Choroid plexus epithelial cell (primary cell): ENCODE measurements at places on chromosomes 13 and 19.

- DNase-seq: peak; percentile 95
These were observed 91.9 kb upstream of the TEX29 start for GRCh38 chr13:111228262-111229144.

GRCh38 chr13:104737713-104738112, 1671.5 kb upstream of the SLC10A2 start:
- no peak for DNase-seq

- DNase-seq: no peak
These were observed 2.1 kb upstream of the ERFL start for GRCh38 chr19:41930322-41930722.

GRCh38 chr13:21511849-21512248, 52.7 kb upstream of the ZDHHC20 start:
- DNase-seq: no peak

DNA sequence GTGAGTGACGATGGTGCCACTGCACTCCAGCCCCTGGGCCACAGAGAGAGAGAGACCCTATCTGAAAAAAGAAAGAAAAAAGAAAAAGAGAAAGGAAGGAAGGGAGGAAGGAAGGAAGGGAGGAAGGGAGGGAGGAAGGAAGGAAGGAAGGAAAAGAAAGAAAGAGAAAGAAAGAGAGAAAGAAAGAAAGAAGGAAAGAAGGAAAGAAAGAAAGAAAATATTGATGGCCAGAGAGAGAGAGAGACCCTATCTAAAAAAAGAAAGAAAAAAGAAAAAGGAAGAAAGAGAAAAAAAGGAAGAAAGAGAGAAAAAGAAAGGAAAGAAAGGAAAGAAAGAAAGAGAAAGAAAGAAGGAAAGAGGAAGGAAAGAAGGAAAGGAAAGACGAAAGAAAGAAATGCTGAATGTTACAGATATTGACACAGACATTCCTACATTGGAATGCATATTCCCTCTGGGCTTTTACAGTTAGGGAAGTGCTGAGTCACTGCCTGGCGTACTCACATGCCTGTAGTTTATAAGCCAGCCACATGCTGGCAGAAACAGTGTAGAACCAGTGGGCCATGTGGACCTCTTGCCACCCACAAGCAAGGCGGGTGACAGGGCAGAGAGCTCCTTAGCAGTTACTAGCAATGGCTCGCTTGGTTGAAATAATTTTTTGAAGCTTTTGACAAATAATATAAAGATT, 34.6 kb upstream of the SLC46A3 start:
- DNase-seq: peak; percentile 93

- DNase-seq: peak; percentile 98
These were observed 65.8 kb upstream of the KPNA3 start for GRCh38 chr13:49858178-49858856.

- peak; percentile 78 for DNase-seq
These were observed 10.1 kb downstream of the OR1I1 start for GRCh38 chr19:15091918-15092753.

DNA sequence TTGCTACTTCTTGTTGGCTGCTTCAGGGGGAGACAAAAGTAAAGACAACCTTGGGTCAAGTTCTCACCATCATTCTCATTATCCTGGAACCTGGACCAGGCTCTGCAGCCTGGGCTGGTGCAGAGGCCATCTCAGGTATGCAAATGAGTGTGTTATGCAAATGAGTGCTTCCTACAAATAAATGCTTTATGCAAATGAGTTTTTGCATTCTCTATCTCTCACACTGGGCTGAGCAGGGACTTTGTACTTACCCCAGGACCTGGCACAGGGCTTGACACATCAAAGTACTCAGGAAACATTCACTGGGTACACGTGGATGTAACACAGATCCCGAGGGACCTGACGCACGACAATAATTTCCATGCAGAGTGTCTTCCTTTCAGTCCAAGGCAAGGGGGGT, 103.0 kb downstream of the DNAJC15 start:
- DNase-seq: no peak

GRCh38 chr13:41970918-41971317, 10.0 kb upstream of the VWA8 start:
- DNase-seq: no peak

GRCh38 chr13:39133781-39134180, 95.5 kb downstream of the NHLRC3 start:
- DNase-seq: no peak

DNA sequence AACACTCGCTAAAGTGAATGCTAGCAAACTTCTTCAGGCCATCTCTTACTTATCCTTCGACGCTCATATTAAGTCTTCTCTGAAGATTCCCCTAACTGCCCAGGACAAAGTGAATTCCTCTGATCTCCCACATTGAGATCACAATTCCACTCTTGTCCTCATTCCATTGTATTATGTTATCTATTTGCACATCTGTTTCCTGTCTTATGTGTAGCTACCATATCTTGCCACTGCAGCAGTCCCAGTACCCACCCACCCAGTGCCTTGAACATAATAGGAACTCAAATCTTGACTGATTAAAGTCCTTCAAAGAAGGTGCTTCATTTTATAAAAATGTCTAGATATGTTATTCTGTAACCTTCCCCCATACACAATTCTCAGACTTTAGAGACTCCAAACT, 702.3 kb downstream of the DIAPH3 start:
- DNase-seq: no peak

DNA sequence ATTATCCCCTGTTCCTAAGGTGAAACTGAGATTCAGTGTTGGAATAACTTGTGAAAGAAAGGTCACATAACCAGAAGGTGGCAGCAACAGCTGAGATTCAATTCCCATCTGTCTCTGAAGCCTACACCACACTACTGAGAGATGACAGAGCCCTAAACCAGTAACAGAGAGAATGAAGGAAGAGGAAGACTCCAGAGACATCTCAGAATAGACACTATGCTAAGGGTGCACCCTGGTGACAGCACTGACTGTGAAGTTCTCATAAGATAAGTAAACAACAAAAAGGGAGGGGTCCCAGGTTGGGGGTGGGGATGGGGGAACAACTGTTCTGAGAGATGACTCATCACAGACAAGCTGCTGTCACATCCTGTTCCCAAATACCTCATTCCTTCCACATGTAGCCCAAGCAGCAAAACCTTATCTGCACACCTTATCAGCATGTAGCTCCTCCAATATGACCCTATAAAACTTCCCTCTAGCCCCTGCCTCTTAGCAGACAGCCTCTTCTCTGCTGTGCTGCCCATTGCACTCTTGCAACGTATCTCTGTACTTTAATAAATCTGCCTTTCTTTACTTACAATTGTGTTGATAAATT, 46.5 kb downstream of the UTP14C start:
- DNase-seq: peak; percentile 58

DNA sequence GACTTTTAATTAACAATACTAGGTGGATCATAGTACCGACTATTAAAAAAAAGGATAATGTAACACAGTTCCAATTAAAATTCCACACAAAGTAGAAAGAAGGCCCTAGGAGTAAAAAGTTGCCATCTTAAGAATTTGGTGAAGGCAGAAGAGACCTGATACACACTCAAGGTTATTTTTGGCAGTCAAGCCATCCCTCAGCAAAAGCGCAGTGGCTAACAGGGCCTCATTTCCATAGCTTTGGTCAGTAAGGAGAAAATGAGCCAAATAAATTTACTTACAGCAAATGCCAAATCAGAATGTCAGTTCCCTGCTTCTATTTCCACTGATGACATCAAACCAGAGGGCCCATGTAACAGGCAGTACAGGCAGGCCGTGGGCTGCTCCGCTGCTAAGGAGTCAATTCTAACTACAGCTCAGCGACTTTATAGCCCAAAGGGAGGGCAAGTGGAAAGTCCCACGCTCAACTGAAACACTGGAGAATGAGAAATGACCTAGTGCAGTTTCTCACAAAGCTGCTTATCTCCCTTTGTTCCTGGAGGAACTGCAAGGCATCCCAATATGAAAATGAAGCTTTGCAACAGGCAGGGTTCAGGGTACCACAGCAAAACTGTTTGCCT, 6.3 kb downstream of the ARGLU1 start:
- DNase-seq: peak; percentile 40

DNA sequence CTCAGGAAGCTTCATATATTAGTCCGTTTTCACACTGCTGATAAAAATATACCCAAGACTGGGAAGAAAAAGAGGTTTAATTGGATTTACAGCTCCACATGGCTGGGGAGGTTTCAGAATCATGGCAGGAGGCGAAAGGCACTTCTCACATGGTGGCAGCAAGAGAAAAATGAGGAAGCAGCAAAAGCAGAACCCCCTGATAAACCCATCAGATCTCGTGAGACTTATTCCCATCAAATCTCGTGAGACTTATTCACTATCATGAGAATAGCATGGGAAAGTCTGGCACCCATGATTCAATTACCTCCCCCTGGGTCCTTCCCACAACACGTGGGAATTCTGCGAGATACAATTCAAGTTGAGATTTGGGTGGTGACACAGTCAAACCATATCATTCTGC, 23.1 kb downstream of the FLT3 start:
- no peak for DNase-seq

DNA sequence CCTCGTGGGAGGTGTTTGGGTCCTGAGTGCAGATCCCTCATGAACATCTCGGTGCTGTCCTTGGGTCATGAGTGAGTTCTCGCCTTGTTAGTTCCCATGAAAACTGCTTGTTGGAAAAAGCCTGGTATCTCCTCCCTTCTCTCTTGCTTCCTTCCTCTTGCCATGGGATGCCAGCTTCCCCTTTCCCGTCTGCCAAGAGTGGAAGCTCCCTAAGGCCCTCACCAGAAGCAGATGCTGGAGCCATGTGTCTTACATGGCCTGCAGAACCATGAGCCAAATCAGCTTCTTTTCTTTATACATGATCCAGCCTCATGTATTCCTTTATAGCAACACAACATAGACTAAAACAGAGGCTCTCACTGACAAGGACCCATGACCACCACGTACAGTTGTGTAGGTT, 8.2 kb downstream of the ADGRE2 start:
- no peak for DNase-seq

GRCh38 chr13:99256283-99256682, 1.9 kb downstream of the GPR18 start:
- DNase-seq: peak; percentile 5

DNA sequence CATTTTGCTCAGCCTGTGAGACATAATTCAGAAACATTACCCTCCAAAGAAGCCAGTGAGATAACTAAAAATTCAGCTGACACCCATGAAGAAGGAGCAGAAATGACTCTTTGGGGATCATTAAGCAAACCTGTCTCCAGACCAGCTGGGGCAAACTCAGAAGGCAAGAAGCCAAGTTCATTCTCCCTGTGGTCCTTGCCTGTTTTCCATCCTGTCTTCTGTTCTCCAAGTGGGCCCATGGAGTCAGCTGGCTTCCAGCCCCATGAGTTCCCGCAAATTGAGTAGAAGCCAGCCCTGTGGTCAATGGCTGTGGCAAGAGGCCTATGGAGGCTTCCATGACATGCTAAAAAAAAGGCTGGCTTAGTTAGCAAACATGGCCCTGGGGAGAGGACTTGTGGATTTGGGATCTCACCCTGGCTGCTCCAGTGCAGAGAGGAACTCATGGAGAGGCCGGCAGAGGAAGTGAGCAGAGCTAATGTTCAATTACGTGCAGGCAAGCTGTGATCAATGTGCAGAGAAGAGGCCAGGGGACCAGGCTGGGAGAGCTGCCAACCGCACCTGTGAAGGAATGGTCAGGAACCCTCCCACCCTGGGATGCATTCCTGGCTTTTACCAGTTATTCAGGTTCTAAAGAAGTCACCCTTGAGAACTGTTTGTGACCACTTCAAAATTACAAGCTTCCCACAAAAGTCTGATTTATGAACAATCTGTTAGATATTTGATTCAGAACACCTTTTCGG, 229.1 kb downstream of the TSHZ3 start:
- no peak for DNase-seq

- no peak for DNase-seq
These were observed 1482.8 kb downstream of the SLITRK5 start for GRCh38 chr13:89153941-89154340.

GRCh38 chr19:29524201-29524911, 1.4 kb upstream of the VSTM2B start:
- no peak for DNase-seq

- DNase-seq: no peak
These were observed 66.7 kb downstream of the EPS15L1 start for GRCh38 chr19:16405091-16405490.

DNA sequence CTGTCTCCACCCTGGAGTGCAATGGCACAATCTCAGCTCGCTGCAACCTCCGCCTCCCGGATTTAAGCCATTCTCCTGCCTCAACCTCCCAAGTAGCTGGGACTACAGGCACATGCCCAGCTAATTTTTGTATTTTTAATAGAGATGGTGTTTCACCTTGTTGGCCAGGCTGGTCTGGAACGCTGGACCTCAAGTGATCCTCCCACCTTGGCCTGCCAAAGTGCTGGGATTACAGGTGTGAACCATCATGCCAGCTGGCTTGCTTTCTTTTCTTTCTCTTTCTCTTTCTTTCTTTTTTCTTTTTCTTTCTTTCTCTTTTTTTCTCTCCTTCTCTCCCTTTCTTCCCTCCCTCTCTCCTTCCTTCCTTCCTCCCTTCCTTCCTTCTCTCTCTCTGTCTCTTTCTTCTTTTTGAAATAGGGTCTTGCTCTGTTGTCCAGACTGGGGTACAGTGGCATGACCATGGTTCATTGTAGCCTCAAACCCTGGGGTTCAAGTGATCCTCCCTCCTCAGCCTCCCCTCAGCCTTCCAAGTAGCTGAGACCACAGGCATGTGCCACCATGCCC, 33.3 kb upstream of the NFIC start:
- DNase-seq: no peak

DNA sequence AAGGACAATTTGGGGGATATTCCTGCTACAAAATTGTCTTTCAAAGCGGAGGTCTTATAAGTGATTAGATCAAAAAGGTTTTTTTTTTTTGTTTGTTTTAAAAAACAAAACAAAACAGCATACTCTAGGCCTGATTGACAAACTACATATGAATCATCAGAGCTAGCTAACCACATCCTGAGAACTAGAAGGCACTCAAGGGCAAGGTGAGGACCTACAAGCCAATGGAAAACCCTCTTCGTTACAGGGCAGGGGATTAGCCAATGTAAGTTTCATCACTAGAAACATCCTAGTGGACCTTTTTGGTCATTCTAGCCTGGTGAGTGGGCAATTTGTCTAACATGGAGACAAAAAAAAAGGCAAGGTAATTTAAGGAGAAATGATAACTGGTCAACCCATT, 428.6 kb downstream of the RFC3 start:
- peak; percentile 80 for DNase-seq

- peak; percentile 32 for DNase-seq
These were observed 342.6 kb downstream of the MTUS2 start for GRCh38 chr13:29162638-29163235.

GRCh38 chr19:42285988-42286348, 16.0 kb upstream of the PRR19 start:
- no peak for DNase-seq

DNA sequence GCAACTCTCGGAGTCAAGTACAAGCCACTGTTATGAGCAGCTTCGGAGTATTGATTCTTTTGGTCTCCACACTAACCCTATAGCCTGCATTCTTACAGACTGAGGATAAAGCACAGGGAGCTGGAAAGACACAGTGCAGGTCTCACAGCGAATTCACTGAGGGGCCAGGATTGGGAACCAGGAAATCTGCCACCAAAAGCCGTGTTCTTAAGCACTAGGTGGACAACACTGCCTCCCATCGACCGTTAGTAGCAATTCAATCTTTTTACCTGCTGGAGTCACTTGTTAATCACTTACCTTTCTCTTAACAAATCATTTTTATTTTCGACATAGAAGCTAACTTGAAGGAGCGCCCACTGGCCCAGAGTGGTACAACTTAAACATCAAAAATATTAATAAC, 6.3 kb downstream of the PMIS2 start:
- DNase-seq: peak; percentile 72

GRCh38 chr13:99384468-99384867, 77.3 kb upstream of the GPR183 start:
- no peak for DNase-seq

GRCh38 chr13:44768775-44769581, 192.8 kb upstream of the TSC22D1 start:
- no peak for DNase-seq

GRCh38 chr19:58558623-58559274, 338 bp upstream of the UBE2M start:
- peak; percentile 99 for DNase-seq
